ENCODE measurements at places on chromosomes 5 and 9. TPM values are rescaled to one million over a fixed set of nuclear protein-coding genes. Genes with fewer than 3 reads are reported as not detected.

GRCh38 chr9:114889802-114890224 lies 40.6 kb downstream of the TNFSF8 start:
- no peak overlapping the region for H3K4me3 ChIP-seq
- H3K27me3 ChIP-seq = no peaks in the 10 kb centered on the region
- no peak for DNase-seq

Gene CCNO
- 0.54 TPM for total RNA-seq

Gene PCDHB8
- 4.3 TPM for total RNA-seq

Gene FAM153A
- 1.0 TPM for total RNA-seq

DNA sequence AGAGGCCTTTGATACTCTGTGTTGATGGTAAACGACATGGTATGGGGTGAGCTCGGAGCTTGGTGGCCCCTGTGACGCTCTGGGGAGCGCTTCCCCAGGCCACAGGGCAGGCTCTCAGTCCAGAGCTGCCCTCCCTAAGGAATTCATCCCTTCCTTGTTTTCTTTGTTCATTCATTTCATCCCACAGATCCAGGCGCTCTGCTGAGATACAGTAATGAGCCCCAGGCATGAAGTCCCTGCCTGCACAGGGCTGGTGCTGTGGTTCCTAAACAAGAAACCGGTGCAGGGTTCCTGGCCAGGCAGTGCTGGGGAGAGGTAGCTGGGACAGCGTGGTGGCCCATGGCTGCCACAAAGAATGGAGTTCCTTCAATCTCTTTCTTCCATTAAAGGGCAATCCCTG lies 14.4 kb downstream of the NEK6 start:
- no peak overlapping the region for H3K4me3 ChIP-seq
- no peaks in the 10 kb centered on the region for H3K36me3 ChIP-seq
- no peak for DNase-seq

- no peak for DNase-seq
- H3K4me3 ChIP-seq = no peak overlapping the region
- no peaks in the 10 kb centered on the region for H3K4me1 ChIP-seq
- H3K27me3 ChIP-seq = no peaks in the 10 kb centered on the region
- H3K27ac ChIP-seq = no peak overlapping the region
- H3K36me3 ChIP-seq = no peaks in the 10 kb centered on the region
Measured at GRCh38 chr5:154642499-154643245, 112.5 kb upstream of the LARP1 start.

Data from aorta (tissue), 5 donors.